CD4-positive, alpha-beta T cell treated with Interleukin-6 at 100 ng/mL for 8 hours (primary cell): ENCODE measurements at places on chromosomes 1 and 21.

DNA sequence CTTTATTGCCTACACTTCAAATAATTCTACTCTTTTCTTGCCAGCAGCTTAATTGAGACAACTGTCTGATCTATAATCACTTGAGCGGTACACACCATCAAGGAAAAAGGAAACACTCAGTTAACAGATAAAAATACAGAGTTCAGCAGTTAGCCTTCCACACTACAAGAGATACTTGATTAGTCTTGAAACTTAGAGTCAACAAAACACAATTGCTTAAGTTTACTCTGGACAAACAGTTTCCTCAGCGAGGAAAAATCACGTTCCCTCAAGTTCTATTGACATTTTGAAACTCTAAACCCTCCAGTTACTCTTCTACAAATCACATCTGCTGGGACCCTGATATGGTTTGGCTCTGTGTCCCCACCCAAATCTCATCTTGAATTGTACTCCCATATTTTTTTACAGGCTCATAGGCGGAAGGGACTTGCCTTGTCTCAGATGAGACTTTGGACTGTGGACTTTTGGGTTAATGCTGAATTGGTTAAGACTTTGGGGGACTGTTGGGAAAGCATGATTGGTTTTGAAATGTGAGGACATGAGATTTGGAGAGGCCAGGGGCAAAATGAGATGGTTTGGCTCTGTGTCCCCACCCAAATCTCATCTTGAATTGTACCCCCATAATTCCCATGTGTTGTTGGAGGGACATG is 140.4 kb downstream of the CDC7 start:
- no peak for DNase-seq

- DNase-seq: no peak
Measured at GRCh38 chr1:226589008-226589733, 40.6 kb downstream of the STUM start.

DNA sequence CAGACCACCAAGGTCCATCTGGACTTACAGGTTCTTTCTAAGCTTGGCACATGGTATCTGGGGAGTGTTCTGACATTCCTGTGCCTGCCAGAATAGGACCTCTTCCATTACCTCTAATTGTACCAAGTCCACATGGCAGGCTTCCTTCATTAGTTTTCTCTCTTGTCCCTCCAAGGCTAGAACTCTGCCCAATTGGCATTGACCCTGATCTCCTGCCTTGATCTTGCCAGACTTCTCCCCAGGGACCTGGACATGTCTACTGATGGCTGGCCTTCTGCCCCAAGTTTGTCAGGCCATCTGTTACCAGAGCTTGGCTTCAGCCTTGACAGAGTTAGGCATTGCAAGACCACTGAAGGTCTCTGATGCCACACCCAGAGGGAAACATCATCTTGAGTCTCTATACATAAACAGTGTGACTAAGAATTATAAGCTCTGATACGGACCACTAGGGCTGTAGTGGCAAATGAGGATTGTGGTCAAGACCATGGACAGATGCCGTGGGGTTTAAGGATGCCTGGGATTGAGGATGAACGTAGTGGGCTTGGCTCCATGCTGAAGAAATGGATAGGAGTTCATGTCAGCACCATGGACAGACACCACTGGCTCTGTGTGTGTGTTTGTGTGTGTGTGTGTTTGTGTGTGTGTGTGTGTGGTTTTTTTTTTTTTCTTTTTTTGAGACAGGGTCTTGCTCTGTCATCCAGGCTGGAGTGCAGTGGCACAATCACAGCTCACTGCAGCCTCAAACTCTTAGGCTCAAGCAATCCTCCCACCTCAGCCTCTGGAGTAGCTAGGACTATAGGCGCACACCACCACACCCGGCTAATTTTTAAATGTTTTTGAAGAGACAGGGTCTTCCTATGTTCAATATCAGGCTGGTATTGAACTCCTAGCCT is 19.5 kb upstream of the PSMB2 start:
- DNase-seq: no peak

DNA sequence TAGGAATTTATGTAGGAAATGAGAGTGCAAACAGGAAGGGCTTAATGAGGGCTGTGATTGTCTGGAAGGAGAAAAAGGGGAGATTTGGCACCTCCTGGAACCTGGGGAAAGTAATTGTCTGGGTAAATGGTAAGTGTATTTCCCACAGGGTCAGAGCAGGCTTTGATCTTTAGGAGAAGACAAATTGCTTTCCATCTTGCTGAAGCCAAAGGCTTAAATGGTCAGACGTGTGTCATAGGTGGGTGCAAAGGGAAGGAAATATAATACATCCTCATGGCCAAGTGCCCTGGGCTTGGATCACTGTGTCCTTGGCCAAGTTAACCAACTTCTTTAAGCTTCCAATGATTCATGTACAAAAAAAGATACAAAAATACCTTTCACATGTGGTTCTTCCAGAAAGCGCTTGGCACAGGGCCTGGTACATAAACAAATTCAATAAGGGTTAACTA is 1.3 kb upstream of the DUSP23 start:
- DNase-seq: no peak

- peak; percentile 3 for DNase-seq
Measured at GRCh38 chr1:199684686-199685273, 342.7 kb upstream of the NR5A2 start.

- DNase-seq: peak; percentile 5
Measured at GRCh38 chr1:247906504-247907047, 11.2 kb downstream of the OR2W3 start.

DNA sequence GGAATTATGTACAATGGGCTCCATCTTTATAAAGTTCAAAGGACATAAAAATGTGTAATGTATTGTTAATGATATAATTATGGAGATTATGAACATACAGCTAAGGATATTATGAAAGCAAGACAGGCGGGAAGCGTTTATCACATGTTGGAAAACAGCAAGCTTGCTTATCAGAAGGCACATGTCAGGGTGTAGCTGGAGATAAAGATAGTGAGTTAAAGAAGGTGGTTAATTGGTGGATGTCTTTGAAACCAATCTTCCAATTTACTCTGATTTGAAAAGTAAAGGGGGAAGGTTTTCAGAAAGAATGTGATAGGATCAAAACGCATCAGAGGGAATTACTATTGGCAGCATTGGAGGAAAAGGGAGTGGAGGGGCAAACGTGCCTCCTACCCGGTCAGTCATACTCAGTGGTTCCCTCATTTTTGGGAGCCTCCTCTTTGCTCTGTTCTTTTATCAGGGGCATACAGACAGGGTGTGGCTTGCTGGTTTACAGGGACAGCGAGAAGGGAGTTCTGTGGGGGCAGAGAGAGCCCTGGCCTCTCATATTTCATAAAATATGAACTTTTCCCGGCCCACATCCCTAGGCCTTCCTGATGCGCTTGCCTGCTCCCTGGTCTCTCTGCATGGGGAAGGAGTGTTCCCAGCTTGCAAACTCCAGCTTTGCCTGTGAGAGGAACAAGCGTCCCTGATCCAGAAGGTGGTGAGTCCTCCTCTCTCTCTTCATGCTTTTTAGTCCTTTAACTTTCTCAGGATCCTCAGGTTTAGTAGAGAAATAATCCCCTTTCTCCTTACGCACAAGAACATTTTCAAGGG is 8.0 kb upstream of the SVBP start:
- no peak for DNase-seq

DNA sequence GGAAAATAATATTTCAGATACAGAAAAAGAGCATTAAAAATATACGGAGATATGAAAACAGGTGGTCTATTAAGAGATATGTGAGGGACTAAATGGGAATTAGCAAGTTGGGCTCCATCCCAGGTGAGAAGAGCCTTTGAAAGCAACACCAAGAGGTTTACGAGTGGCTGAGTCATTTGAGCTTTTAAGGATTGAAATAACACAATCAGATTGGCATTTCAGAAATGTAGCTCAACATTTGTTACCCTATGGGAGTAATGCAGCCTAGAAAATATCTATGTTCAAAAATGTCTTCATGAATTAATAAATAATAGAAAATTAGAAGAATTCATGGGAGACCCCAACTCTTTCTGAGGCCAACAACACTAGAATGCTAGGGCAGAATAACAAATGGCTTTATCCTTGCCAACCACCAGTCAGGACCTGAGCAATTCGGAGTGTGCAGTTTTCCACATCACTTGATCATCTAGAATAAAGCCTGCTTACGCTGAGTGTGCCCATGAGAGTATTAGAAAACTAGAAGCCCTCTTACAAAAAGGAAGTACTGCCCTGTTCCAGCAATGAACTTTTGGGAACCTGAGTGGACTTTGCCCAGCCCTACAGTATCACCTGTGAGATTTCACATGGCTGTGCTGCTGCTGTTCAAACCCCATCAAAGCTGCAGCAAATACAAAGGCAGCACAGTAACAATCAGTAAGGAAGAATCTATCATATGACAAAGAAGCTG is 538.0 kb upstream of the CAMK1G start:
- DNase-seq: no peak
